ENCODE measurements at places on chromosomes 6 and 20.

- DNase-seq, result no peak
Measured at GRCh38 chr20:47353692-47354463, 2.6 kb downstream of the ZMYND8 start.

GRCh38 chr20:24762791-24763350 lies 186.2 kb upstream of the CST7 start:
- no peak for DNase-seq

DNA sequence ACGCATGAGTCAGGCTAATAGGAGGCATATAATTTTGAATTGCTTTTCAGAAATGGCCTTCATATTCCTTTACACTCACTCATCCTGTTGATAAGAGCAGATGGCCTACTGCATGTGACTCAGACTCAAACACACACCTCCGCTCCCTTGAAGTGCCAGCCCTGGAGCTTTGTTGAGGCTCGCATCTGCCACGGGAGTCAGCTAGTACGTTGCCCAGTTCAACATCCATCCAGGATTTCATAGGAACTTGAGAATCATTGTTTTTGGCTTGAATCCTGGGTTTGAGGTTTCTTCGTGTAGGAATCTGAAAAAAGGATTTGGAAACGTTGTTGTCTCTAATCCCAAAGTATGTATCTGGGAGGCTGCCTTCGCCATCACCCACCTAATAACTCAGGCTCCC lies 87.4 kb upstream of the JAG1 start:
- DNase-seq, result no peak

- no peak for DNase-seq
Measured at GRCh38 chr6:41059556-41059955, 6.6 kb downstream of the APOBEC2 start.

DNA sequence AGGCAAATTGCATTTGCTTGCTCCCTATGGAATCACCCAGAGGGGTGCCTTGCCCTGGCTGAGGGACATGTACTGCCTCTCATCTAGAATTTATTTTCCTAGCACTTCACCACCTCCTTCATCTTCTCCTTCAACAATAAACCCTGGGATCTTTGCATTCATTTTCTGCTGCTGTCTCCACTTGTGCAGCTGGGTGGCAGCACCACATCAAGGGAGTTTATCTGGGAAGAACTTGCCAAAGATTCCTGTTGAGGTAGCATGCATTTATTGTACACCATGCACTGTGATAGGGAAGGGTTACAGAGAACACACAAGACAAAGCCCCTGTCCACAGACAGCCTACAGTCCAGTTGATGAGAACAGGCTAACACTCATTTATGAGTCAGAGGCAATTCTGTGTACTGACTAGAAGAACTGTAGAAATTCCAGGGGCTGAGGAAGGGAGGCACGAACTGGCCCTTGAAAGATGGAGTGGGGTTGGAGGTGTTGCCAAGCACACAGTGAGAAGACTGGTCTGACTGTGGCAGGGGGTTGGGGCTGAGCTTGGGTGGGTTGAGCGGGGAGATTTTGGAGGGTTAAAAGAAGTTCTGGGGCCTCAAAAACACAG lies 17.5 kb downstream of the C20orf173 start:
- DNase-seq, result peak; percentile 6

DNA sequence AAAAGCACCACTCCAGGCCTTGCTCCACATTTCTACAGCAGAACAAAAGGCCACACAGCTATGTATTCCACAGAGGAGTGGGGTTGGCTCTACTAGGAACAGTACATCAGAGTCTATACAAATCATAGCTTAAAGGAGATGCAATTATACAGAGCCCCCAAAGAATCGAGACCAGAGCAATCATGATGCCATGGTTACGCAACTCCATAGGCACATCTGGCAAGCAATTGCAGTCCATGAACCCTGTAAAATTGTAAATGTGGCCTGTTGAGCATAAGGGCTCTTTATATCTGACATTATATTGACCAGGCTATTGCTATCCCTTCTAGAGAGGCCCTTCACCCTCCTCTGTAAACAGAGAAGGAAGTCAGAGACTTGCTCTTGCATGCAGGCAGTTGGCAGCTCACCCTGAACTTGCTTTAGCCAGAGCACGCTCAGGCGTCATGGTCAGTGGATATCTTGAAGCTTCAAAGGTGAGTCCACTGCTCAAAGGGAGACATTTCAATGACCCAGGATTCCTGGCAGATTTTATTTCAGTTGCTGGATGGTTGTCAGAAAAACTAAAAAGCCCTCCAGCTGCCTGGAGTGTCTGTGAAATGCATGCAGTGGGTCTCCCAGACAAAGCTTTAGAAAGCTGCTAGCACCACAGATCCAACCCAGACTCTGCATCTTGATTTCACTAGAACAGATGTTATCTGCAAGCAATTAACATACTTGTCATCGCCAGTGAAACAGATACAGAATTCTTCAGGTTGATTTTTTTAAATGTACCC lies 357.2 kb downstream of the CENPW start:
- no peak for DNase-seq

DNA sequence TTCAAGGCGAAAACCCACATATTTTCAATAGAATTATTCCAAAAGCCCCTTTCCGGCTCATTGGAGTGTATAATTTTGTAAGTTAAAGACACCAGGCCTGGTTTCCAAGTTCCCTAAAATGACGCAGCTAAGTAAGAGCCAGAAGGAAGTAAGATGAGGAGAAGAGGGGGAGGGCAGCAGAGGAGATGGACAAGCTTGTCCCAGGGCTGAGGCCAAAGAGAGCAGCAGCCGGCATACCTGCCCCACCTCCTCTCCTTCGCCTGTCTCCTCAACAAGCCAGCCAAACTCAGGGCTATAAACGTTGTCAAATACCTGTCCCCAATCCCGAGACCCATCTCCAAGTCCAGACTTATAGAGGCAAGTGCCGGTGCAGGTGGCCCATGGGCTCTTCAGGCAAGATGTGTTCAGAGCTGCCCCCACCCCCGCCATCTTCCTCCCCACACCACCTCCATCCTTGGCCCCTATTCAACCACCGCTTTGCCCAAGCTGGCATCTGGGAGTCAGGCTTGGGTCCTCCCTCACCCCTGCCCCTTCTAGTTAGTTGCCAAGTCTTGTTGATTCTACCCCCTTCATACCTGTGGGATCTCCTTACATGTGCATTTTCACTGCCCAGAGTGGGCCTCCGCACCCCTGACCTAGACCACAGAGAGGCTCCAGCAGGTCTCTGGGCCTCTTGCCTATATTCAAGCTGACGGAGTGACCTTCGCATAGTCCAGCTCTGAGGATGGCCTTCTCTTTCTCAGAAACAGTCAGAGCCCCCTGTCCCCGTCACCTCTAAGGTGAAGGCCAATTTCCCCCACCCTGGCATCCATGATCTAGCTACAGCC lies 75.7 kb upstream of the SIRPA start:
- DNase-seq, result no peak

DNA sequence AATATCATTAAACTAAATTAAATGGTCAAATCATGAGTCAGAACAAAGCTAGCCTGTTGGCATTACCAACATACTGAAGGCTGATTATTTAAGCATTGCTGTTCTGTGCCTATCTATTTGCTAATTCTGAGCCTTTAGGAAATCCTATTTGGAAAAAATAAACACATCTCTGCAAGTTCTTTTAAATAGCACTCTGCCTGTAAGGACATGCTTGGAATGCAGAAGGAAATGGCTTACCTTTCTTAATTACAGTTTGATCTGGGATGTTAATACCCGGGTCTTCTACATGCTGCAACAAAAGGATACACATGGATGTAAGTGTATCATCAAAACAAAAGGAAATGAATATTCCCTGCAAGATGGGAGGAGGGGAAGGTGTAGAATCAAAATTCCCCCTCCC lies 8.3 kb downstream of the TFAP2A start:
- no peak for DNase-seq
